Sigmoid colon (tissue), 7 donors: ENCODE measurements at places on chromosomes 12 and 14. TPM values are rescaled to one million over a fixed set of nuclear protein-coding genes. Genes with fewer than 3 reads are reported as not detected.

Gene KLHL33
- 0.33 TPM for total RNA-seq

Gene SETD3
- 130 TPM for total RNA-seq

GRCh38 chr12:57604454-57604991 is at the start of gene DTX3:
Gene DTX3, plus strand, starts transcription at chr12:57604824. Its CDS starts 1,694 bp downstream, at chr12:57606518.
- DNase-seq = peak; percentile 78

DNA sequence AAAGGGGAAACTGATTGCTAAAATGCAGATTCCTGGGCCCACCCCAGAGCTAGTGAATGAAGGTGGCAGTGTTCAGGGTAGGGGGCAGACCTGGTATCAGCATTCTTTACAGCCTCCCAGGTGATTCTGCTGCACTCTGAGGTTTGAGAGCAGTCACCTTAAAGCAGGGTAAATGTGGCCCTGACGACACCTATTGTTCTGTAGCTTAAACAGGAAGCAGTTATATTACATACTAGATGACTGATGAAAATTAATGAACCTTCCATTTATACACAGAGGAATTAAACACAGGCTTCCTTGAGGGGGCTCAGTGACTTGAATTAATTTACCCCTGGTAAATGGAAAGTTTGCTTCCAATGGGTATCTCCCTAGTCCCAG is 25.3 kb downstream of the NUAK1 start:
- no peak for DNase-seq

- DNase-seq = no peak
Observed at GRCh38 chr12:5589054-5589453, 157.1 kb downstream of the NTF3 start.

- DNase-seq = peak; percentile 90
Observed at GRCh38 chr14:34029921-34030334, 79.1 kb upstream of the EGLN3 start.

DNA sequence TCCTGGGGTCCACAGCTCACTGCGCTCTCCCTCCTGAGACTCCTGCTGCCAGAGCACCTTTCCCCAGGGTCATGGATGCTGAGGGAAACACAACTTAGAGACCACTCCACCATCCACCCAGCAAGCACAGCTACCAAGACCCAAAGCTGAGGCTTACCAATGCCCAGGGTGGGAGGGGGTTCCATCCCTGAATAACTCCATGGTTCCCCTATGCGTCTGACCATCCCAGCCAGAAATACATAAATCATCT is 36.3 kb downstream of the DAD1 start:
- no peak for DNase-seq

- no peak for DNase-seq
Observed at GRCh38 chr12:64650762-64651161, 40.5 kb downstream of the RASSF3 start.

DNA sequence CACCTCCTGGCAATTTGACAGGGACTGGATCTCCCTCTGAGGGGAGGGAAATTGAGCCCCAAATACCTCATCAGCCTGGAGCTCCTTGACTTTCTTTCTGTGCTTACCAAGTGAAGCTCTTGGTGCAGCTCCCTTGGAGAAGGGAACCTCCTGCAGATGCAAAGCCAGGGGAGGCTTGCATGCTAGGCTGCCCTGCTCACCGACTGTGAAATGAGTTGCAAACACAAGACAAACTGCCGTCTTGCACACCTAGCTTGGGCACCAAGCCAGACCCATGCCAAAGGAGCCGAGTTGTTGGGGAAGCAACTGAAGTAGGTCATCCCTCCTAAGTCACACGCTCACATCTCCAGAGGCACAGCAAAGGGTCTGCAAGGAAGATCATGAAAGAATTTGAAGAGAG is 95.2 kb downstream of the GTF2A1 start:
- no peak for DNase-seq
